ENCODE measurements at places on chromosomes 2 and 18.

GRCh38 chr18:3067722-3068121, 54.8 kb upstream of the LPIN2 start:
- DNase-seq = no peak

GRCh38 chr2:60977562-60977895, 40.0 kb upstream of the PEX13 start:
- no peak for DNase-seq

DNA sequence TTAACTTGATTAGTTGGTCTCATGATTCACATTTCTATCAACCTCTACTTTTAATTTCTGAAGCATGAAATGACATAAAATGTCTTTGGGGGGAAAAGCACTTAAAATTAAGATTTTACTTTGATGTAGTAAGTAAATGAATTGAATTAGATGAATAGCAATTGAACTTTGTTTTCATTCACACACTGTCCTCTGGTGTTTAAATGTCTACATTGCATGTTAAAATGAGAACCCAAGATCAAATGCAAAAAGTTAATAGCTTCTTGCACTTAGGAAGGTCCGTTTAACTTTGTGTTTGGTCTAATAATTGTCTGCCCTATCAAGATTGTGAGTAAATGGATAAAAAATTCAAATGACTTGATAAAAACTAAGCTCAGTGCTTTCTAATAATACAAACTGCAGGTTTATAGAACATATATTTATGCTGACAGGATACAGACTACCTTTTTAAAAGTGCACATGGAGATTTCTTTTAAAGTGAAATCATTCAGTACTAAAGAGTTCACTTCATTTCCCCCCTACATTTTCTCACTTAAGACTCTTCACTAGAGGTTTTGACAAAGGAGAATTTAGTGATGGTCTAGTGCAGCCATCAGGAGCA, 156.2 kb upstream of the NABP1 start:
- no peak for DNase-seq

- no peak for DNase-seq
Measured at GRCh38 chr2:33530690-33531548, 54.5 kb downstream of the RASGRP3 start.

DNA sequence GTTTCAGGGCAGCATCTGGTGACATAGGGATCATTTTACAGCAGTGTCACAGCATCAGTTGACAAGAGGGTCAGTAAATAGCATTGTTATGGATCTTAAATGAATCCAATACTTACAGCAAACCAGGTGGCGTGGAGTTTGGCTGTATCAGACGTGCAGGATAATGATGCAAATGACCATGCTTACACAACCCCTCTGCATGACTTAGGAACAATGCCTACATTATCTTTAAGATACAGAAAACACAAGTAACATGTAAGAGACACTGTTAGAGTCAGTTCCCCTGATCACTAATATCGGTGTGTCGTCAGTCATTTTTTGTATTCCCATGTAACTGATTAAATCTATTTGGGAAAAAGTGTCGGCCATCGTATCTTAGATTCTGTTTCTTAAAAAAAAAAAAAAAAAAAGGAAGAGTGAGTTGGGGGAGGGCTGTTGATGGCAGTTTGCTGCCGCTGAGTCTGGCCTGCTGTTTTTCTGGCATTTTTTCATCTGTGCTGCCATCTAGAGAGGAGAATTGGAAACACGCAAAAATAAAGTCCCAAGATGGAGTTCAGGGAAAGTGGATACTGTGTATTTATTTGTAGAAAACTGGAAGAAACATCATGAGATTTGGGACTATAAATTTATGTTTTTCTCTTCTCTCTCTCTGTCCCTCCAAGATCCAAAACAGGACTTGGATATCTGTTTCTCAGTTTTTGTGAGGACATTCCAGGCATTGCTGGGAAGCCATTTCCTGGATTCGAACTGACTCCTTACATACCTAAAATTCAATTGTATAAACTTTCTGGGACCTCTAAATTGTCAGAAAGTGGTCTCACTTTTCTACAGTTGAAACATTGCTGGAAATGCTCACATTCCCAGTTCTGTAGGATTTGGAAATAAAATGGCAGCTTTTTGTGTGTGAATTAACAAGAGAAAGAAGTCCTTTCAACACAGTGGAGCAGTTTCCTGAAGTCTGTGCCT, 60.3 kb upstream of the AGPS start:
- no peak for DNase-seq

- no peak for DNase-seq
Measured at GRCh38 chr18:332721-333510, 65.1 kb upstream of the THOC1 start.

DNA sequence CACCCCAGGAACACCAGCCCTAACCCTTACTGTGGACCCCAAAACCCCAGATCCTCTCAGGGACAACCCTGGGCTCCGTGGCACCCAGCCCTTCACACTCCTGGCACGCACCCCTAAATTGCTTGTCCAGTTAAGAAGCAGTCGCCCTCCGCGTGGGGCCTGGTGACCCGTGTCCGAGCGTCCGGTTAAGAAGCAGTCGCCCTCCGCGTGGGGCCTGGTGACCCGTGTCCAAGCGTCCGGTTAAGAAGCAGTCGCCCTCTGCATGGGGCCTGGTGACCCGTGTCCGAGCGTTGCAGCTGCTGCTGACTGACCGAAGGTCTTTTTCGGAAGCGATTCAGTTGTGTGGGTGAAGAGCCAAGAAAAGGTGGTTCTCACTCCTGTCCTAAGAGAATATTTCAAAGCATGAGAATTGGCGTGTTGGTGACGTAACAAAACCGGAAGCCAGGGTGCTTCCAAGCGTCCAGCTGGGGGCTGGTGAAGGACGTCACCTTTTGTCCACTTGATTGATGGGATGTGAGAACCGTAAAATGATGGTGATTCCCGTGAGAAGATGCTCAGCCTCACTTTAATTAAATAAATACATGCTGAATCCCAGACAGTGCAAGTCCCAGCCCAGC, 70.5 kb downstream of the KCNG2 start:
- DNase-seq = no peak

DNA sequence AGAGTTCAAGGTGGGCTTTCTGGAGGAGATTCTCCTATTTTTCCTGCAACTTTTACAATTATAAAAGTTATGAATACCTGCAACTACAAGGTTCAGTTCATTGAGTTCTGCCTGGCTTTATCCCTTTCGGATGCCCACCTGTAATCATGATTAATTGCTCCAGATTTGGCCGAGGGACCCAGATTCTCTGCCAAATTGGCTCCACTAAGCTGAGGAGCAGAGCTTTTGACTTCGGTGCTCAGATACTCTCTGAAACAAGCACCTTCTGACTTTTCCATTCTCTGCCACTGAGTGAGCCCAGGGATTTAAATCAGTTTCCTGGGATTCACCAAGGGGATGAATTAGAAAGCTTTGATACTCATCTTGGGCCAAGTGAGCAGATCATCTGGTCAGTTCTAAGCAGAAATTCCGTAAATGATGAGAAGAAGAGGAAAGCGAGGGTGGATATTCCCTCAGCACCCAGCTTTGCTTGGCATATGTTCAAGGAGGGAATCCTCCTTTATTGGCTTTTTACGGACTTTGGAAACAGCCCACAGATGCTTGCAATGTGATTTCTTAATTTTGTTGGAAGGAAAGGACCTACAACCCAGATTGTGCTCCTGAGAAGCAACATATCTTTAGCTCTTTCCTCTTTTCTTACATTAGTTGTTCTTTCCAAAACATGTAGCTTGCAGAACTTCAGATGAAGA, 179.2 kb downstream of the SETBP1 start:
- DNase-seq = no peak

GRCh38 chr2:24461685-24462084, 29.4 kb upstream of the NCOA1 start:
- DNase-seq = no peak

All from amniotic stem cell (primary cell).